ENCODE measurements at places on chromosomes 5 and 9.

- no peak for DNase-seq
These were observed 1343.1 kb upstream of the C9orf72 start for GRCh38 chr9:28916348-28916747.

- DNase-seq, result no peak
These were observed 61.2 kb upstream of the JAK2 start for GRCh38 chr9:4923580-4924544.

GRCh38 chr5:133799571-133800237 lies 168.7 kb downstream of the C5orf15 start:
- DNase-seq, result no peak

- no peak for DNase-seq
These were observed 44.7 kb downstream of the RGS3 start for GRCh38 chr9:113508111-113508749.

DNA sequence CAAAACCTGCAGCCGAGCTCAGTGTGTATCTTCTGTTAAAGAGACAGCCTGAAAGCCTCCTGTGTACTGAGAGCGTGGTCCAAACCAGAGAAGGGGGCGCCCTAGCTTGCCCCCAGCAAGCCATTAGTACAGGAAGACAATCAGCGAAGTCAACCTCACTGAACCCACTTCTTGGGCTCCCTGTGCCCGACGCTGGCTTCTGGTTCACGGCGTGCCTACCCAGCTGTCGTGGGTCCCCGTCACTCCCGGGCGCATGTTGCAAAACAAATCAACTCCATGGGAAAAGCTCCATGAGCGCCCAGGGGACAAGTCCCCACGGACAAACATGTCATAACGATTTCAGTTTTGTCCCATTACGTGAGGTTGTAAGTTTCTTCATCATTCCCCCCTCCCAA lies 326.9 kb downstream of the SH3GL2 start:
- DNase-seq, result no peak

DNA sequence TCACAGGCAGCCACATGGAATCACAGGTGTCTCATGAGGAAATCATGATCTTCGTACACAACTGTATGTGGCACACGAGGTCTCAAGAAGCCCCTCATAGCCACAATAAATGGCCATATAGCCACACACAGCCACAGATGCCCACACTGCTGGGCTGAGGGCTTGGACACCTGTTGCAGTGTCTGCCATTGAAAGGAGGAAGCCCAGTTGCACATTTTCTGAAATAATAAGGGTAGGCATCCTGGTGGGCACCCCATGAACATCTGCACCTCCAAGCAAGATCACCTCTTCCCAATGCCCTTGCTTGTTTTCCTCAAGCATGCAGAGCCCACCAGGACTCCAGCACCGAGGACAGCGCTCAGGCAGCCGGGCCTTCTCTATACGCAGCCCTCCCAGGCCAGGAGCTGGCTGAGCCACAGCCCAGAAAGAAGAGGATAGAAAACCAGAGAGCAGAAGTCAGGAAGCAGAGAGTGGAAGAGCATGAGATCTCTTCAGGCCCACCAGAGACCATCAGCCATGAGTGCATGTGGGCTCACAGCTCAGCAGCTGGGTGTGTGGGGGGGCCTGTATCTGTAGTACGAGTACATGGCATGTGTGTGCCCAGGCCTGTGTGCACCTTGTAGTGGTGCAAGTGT lies 1.0 kb upstream of the ACSL6 start:
- no peak for DNase-seq

DNA sequence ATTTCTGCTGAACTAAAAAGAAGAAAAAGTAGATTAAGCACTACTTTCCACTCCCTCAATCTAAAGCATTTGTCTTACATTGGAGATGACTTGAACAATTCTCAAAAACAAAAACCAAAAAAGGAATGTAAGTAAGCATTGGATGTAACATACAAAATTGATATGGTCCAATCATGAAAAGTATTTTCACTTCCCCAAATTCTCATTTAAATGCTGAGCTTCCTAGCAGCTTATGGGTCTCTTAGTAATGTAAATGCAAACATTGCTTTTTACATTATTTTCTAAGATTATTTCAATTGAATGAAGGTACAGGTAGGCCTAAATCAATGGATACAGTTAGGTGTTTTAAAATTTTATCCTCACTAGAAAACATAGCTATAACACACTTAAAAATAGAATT lies 20.0 kb downstream of the ANKH start:
- DNase-seq, result no peak

DNA sequence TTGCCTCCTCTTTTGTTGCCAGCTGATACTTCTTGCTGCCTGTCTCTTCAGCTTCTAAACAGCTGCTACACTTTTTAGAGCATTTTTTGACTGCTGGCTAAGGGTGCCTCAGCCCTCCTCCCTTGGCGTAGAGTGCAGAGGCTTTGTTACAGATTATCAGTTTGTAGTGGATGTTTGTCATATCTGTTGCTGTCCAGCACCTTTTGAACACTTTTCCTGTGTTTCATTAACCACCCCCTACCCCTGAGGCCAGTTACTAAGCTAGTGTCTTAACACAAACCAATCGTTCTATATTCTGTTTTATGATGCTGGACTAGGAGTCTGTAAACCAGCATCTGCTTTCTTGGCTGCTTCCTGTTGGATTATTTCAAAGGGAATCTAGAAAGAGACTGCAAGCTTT lies 441.5 kb downstream of the DNAH5 start:
- no peak for DNase-seq

- DNase-seq, result peak; percentile 69
These were observed 25.3 kb downstream of the ZDHHC11B start for GRCh38 chr5:759111-759751.

- DNase-seq, result no peak
These were observed 68.9 kb downstream of the COL27A1 start for GRCh38 chr9:114224247-114224610.

- no peak for DNase-seq
These were observed 411.0 kb downstream of the MAT2B start for GRCh38 chr5:163916376-163916775.

DNA sequence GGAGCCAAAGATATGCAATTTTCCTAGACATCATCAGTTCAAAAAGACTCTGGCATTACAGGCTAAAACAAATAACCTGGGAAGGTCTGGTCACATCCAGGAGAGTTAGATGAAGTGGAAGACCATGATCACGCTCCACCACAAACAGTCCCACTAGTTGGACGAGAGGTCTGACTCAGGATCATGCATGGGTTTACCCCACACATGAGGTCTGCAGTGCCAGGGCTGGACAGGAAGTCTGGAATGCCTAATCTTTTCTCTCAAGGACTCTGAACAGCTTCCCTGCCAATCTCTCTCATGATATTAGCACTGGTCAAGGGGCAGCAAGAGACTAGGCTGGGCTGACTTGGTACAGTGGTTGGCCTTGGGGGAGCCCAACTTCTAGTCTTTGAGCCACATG lies 7.1 kb downstream of the PRUNE2 start:
- DNase-seq, result no peak

GRCh38 chr5:23474315-23474714 lies 33.1 kb upstream of the PRDM9 start:
- no peak for DNase-seq

DNA sequence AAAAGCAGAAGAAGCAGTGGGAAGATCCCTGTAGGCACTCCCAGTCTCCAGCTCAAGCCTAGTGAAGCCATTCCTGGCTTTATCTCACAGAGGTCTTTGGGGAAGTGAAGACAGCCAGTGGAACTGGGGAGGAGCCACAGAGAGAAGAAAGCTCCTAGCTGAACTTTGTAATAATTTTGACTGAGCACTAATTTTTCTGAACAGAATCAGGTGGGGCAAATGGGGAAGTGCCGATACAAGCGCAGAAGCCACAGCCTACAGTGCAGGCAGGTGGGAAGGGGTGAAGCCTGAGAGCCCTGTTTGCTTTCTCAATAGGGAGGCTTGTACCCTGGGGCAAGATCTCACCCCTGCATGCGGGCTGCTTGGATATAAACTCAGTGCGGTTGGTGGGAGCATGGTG lies 48.4 kb upstream of the SNAPC3 start:
- DNase-seq, result no peak

- DNase-seq, result no peak
These were observed 222.9 kb upstream of the ANKRD55 start for GRCh38 chr5:56456002-56456401.

DNA sequence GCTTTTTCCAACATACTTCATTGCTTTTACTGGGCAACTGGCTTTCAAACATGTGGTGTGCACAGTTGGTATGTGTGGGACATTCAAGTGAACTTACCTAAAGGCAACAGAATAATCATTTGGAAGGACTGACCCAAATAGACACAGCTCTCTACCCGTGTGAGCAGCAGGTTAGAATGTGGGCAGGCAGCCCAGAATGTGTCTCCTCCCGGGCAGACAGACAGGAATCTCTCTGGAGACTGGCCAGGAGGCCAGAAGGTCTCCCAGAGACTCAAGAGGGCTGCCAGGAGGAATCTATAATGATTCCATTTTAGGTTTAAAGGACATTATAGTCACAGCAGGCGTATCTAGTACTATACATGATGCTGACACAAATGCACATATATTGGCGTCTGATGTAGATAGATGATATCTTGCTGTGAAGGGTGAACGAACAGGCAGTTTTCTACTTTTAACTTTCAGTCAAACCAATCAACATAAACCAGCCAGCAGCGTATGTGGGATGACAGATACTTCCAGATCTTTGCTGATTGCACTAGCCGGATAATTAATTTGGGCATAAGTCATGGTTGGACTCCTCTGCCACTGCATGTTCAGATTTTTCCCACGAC lies 297.4 kb upstream of the ZNF608 start:
- DNase-seq, result no peak

DNA sequence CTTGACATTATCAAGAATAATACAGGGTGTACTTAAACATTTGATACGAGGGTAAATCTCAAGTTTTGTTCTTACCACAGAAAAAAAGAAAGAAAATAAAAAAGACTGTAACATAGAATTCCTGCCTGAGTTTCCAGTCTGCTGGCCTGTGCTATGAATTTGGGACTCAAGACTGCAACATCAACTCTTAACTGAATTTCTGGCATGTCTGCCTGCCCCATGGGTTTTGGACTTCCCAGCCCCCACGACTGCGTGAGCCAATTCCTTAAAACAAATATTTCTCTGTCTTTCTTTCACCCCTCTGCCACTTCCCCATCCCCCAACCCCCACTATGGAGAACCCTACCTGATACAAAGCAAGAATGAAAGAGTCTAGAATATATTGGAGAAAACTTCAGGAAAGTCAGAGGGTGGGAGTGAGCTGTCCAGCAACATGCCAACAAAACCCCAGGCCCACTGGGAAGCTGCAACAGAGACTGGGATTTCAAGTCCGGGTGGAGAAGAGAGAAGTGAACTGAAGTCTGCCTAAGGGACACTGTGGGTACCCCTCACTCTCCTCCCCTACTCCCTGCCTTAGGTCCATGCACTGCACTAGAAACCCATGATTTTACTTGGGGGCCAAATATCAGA lies 43.0 kb downstream of the MARCHF3 start:
- no peak for DNase-seq

GRCh38 chr5:1524481-1524798 lies 680 bp upstream of the LPCAT1 start:
- no peak for DNase-seq

GRCh38 chr5:178115136-178115813 lies 1.9 kb downstream of the N4BP3 start:
- no peak for DNase-seq

- DNase-seq, result no peak
These were observed 65.9 kb upstream of the PLPP1 start for GRCh38 chr5:55600497-55601203.

Measured in NCI-H1436 (cell line).